ENCODE measurements at places on chromosomes 5 and 9.
A peak's percentile ranks its signal among the peaks of the same experiment; 100 is the strongest.

DNA sequence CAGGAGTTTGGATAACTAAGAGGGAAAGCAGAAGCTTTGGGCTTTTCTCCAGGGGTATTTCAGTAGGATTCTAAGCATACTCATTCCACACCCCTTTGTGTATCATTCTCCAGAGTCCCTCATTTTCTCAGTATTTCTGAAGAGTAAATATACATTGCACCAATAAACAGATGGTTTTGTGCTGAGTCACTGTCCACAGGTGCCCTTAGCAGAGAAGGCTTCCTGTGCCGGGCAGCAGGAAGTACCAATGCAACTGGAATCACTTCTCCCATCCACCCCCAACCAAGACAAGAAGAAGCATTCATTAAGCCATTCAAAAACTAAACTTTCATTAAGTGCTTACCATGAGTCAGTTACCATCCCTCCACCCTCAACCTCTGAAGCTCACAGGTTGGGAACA lies 3.6 kb upstream of the CCNJL start:
- DNase-seq: no peak

DNA sequence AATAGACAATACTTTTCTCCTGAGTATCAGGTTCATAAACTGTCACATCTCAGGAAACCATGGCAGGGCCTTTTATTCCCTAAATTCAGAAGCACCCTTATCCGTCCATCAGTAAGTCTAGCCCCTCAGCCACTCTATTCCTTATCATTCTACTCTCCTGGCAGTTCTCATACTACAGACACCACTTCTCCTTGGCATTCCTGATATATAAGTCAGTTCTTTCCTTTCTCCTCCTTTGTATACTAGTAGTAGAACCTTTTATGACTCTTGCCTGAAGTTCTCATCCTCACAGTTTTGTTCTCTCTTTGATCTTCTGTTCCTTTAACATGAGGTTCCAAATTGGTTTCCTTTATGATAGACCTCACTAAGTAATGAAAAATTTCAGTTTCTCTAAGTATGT lies 29.3 kb downstream of the GRAMD2B start:
- no peak for DNase-seq

- no peak for DNase-seq
Observed at GRCh38 chr5:149740866-149741459, 10.9 kb downstream of the PPARGC1B start.

- DNase-seq: no peak
Observed at GRCh38 chr9:97077452-97078295, 38.7 kb upstream of the CTSV start.

DNA sequence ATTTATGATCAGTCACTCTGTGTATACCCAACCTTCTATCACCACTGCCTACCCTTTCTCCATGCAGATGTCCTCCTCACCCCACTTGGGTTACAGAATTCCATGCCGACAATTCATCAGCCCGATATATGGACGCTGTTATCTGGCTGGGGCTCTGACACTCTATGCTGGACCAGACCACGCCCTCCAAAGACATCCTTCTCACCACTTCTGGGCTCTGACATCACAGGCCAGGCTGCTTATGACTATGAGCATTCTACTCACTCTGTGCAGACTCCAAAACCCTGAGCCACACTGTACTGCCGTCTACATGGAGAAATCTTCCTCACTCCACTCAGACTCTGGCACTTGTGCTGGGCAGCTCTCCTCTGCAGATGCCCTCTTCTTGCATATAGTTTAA lies 7.6 kb upstream of the AK3 start:
- no peak for DNase-seq

DNA sequence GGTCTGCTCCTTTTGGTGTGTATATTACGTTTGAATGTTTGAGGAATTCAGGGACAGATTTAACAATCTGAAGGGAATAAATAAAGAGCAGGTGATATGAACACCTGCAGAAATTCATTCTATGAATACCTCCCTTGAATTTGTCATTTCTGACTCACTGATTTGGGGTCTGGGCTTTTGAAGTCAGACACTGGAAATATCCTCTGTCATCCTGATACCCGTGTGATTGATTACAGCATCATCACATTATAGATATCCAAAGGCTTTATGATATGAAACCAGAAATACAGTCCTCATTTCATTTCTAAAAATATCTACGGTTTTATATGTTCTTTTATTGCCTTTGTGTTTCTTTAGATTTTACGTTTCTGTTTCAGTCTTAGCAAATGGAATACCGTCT lies 68.5 kb downstream of the TMEM232 start:
- DNase-seq: no peak

DNA sequence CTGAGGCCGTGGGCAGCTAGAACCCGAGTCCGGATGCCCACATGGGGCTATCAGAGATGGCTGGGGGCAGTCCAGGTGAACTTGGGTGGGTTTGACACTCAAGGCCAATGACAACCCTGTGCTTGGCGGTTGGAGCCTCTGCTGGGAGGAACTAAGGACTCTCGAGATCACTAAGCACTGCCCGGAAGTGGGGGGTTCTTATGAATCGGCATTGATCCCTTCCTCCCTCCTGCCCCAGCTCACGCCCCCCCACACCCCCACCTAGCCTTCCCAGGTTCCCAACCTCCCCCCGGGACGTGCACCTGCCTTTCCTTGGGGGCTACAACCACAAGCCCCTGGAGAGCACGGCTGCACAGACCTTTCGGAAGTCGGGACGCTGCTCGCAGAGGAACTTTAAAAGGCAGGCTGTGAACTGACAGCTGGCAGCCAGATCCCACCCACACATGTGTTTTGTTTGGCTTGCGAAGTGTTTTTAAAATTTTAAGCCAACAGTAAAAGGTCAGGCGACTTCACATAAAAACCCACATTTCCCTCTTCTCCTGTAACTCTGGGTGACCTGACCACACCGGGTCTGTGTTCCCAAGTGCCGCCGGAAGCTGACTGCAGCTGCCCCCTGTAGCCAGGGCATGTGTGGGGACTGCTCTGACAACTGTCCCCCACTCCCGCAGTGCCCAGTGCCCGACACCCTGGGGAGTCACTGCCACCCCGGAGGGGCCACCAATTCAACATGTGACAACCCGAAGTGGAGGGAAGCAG lies 5.1 kb upstream of the RALGDS start:
- DNase-seq: no peak

GRCh38 chr5:133297293-133297692 lies 245.5 kb downstream of the HSPA4 start:
- no peak for DNase-seq

- no peak for DNase-seq
Observed at GRCh38 chr5:16803831-16804230, 132.3 kb downstream of the MYO10 start.

- no peak for DNase-seq
Observed at GRCh38 chr5:15367489-15367888, 132.5 kb upstream of the FBXL7 start.

GRCh38 chr5:76469656-76470290 lies 66.7 kb downstream of the IQGAP2 start:
- DNase-seq: no peak

- no peak for DNase-seq
Observed at GRCh38 chr9:98083061-98083501, 26.5 kb downstream of the NANS start.

DNA sequence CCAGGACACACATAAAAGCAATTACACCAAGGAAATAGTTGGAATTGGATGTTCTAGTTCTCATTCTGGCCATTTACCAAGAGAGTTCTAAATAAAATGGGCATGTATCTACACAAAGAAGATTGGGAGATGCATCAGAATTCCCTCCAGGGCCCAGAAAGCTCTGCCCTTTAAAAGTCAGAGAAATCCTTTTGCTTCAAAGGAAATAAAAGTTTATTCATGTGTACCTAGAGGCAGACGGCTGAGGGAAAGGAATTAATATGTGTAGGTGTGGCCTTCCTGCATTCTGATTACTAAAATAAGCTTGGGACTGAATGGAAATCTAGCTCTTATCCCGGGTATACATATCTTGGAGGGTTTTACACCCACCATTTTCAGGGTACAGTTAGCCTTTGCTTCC lies 719.4 kb downstream of the SEMA5A start:
- DNase-seq: no peak

- no peak for DNase-seq
Observed at GRCh38 chr9:15373881-15374280, 48.8 kb upstream of the SNAPC3 start.

DNA sequence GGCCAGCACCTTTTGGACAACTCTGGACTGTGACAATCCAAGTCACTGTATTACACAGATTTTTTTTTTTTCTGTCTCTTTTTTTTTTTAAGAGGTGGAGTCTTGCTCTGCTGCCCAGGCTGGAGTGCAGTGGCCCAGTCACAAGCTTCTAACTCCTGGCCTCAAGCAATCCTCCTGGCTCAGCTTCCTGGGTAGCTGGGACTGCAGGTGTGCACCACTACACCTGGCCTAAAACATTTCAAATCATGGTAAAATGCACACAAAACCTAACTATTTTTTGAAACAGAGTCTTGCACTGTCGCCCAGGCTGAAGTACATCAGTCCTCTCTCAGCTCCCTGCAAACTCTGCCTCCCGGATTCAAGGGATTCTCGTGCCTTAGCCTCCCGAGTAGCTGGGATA lies 7.2 kb upstream of the N4BP3 start:
- DNase-seq: no peak

DNA sequence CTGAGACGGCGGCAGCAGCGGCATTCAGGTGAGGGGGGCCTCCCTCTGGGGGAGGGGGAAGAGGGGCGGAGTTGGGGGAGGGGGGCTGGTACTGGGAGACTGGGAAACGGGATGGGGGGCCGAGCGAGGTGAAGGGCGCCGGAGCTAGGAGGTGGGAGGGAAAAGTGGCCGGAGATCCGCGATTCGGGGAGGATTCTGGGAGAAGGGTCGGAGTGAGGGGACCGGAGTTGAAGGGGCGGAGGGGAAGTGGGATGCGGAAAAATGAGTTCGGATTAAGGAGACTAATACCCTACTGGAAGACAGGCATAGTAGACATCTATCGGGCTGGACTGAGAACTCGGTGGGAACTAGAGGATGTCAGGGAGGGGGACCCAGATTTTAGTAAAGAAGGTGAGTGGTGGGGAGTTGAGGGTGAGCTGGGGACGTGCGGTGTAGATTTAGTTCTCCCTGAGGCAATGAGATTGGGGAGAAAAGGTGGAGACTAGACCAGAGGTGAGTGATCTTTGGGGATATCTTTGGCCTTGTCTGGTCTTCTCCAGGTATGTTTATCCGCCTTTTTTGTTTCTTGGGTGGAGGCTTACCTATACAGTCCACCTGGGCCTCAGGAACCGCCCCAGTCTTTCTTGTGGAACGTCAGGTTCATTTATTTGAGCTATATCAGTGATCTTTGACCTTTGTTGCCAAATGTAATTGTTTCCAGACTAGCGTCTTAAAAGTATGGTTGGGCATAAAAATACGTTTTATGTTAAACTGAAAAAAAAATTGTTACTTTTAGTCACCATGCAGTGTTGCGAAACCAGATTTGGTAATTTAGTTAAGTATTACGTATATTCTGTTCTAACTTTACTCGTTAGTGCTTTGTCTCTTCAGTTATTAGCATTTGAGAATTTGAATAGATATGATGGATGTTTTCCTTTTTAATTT lies 632 bp downstream of the UBAP1 start:
- peak; percentile 5 for DNase-seq

DNA sequence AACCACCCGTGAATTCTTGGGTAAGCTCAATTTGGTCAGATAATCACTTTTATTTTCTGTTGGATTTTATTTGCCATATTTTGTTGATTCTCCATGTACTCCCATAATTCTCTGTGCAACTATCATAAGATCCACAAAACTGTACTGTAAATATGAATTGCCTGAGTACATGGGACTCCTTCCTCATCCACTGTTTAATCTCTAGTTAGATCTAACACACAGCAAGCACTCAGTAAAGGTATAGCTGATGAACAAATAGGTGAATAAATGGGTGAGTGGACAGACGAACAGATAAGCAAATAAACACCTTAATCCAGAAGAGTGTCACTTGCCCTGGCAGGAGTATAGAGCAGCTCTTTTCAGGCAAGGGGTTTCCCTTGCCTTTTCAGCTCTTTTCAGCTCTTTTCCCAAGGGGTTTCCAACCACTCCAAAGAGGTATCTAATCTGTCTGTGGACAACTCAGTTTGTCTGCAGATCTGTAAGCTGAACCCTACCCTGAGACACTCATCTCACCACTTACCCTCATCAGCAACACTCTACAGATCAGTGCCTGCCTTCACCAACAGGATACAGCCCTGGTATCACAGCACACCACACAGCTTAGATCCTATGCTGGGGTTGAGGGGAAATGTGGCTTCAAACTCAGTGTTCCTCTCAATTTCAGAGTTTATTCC lies 51.2 kb downstream of the SIL1 start:
- no peak for DNase-seq

- no peak for DNase-seq
Observed at GRCh38 chr5:16854351-16854750, 81.7 kb downstream of the MYO10 start.
